ENCODE measurements at places on chromosomes 16 and 17. TPM values are rescaled to one million over a fixed set of nuclear protein-coding genes. Genes with fewer than 3 reads are reported as not detected.
A peak's percentile ranks its signal among the peaks of the same experiment; 100 is the strongest.

DNA sequence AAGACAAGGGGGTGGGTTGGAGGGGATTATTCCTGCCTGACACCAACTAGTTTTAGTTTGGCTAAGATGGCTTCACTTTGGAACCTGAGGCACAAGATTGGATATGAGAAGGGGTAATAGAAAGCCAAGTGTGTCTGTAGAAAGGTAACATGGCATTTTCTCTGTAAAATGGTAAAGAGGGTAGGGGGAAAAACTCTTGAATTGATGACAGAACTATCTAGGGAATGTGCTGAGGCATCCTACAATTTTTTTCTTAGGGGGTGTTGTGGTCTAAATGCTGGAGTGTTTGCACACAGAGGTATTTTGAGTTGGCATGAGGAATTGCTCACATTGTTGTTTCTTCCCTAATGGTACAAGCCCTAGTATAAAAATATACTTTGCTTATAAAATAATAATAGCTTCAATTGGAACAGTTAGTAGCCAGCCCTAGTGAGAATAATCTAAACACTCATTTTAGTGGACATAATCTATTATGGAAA is 25.8 kb downstream of the YPEL2 start:
- no peaks in the 10 kb centered on the region for H3K27me3 ChIP-seq
- DNase-seq = no peak
- H3K4me1 ChIP-seq = no peaks in the 10 kb centered on the region
- no peak overlapping the region for H3K4me3 ChIP-seq

GRCh38 chr17:12773153-12773552 is 16.1 kb upstream of the ARHGAP44 start:
- DNase-seq = no peak
- no peak overlapping the region for H3K4me3 ChIP-seq
- no peaks in the 10 kb centered on the region for H3K27me3 ChIP-seq
- no peaks in the 10 kb centered on the region for H3K4me1 ChIP-seq
- no peaks in the 10 kb centered on the region for H3K36me3 ChIP-seq
- H3K27ac ChIP-seq = no peak overlapping the region

DNA sequence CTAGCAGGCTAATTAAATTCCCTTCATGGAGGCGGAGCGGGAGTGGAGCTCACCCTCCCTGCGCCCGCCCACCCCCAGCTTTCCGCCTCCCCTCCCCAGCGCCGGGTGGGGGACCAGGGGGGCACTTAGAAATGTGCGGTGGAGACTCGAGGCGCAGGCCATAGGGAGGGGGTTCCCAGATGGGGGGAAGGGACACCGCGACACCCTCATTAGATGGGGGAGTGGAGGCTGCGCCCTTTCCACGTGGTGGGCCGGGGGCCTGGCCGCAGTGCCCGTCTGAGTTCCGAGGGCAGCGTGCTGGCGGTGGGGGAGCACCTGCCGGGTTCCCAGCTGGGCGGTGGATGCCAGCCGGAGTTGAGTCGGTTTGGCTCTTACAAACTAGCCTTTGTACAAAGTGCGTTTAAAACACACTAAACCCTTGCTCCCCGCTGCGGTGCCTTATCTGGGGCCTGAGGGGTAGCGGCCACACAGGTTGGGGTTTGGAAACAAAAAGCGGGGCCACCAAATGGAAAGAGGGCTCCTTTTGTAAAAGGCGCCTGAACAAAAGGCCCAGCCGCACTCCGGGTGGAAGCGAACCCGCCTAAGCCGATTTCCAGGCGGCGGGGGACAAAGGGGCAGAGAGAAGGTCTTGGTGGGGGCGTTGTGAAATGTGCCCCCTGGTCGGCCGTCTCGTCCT is 1.4 kb downstream of the GSE1 start:
- peak overlapping the region; percentile 67 for H3K4me3 ChIP-seq
- H3K36me3 ChIP-seq = no peaks in the 10 kb centered on the region
- DNase-seq = no peak
- H3K27me3 ChIP-seq = no peaks in the 10 kb centered on the region
- H3K27ac ChIP-seq = peak overlapping the region; percentile 87
- H3K4me1 ChIP-seq = peaks cover 45% of the 10 kb centered on the region

DNA sequence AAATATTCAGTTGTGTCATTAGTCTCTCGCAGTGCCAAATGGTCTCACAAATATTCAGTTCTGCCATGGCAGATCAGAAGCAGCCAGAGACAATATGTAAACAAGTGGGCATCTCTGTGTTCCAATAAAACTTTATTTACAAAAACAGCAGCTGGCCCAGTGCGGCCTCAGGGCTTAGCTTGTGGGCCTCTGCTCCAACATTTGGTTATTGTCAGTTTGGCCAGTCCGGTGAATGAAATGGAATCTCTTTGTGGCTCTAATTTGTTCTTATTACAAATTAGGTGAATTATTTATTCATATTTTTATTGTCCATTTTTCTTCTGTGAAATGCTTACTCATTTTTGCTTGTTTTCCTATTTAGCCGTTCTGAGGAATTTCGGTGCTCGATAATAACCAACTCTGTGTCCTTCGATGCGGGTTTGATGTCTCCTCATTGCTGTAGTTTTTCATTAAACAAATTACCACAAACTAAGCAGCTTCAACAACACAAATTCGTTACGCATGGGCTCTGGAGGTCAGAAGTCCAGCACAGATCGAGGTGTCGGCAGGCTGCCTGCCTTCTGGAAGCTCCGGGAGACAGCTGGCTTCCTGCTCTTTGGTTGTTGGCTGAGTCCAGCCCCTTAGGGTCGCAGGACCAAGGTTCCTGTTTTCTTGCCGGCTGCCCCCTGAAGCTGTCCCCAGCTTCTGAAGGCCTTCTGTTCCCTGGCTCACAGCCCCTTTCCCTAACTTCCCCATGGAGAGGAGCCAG is 4.1 kb upstream of the SLC38A10 start:
- no peaks in the 10 kb centered on the region for H3K27me3 ChIP-seq
- no peak overlapping the region for H3K4me3 ChIP-seq
- peak; percentile 87 for DNase-seq
- peak overlapping the region; percentile 74 for H3K27ac ChIP-seq

- H3K4me1 ChIP-seq = no peaks in the 10 kb centered on the region
- DNase-seq = no peak
- H3K4me3 ChIP-seq = no peak overlapping the region
Measured at GRCh38 chr16:49747654-49748053, 108.3 kb downstream of the ZNF423 start.

GRCh38 chr16:70467113-70467512 is 12.7 kb downstream of the FCSK start:
- no peaks in the 10 kb centered on the region for H3K27me3 ChIP-seq
- peaks cover 13% of the 10 kb centered on the region for H3K36me3 ChIP-seq
- H3K27ac ChIP-seq = no peak overlapping the region
- H3K4me1 ChIP-seq = no peaks in the 10 kb centered on the region
- no peak for DNase-seq
- no peak overlapping the region for H3K4me3 ChIP-seq

DNA sequence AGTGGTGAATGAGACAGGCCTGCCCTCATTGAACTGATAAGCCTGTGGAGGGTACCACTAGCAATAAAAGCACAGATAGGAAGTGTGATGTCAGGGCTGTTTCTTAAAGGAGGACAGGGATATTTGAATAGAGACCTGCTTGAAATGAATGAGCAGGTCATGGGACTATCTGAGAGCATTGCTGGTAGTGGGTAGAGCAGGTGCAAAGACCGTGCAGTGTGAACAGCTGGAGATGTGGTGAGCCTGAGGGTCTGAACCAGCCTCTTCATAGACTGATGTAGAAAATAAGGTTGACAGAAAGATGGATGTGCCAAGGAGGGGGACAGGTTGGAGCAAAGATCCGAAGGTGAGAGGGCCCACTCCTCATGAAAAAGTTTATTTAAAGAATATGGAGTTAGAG is 2.4 kb downstream of the NUP93 start:
- no peaks in the 10 kb centered on the region for H3K4me1 ChIP-seq
- H3K4me3 ChIP-seq = no peak overlapping the region
- DNase-seq = no peak
- no peaks in the 10 kb centered on the region for H3K36me3 ChIP-seq
- no peak overlapping the region for H3K27ac ChIP-seq
- no peaks in the 10 kb centered on the region for H3K27me3 ChIP-seq

DNA sequence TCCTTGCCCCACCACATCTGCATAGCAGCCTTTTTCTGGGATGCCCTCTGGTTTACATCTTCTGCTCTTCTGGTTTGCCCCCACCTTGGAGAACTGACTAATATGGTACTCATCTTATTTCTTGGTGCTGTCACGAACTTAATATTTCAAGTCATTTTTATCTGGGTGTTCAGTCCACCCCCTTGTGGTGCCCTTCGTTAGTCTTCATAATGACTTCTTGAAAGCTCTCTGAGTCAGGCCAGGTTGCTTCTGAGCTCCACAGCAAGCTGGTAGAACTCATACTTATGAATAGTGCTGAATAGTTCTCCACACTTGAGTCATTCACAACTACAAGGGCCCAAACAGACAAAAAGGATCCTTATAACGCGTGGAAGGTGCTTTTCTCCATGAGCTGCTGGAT is 35.8 kb upstream of the TEKT3 start:
- no peaks in the 10 kb centered on the region for H3K36me3 ChIP-seq
- DNase-seq = no peak
- H3K4me3 ChIP-seq = no peak overlapping the region

DNA sequence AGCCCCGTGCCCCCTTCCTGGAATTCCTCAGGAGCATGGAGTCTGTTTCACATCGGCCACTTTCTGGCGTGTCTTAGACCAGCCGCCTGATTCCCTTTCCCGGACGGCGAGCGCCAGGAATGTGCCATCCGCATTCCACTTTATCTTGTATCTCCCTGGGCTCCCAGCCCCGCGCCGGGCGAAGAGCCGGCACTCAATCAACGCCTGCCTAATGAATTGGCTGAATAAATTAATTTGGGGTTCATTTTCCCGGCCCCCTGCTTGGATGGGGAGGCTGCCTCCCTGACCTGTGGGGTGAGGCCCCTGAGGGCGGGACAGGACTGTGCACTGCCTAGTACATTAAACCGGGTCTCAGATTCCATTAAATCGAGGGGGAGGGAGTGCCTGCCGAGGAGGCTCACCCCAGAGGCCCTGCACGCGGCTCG is 282.3 kb upstream of the TNRC6C start:
- H3K36me3 ChIP-seq = no peaks in the 10 kb centered on the region
- DNase-seq = peak; percentile 36
- no peak overlapping the region for H3K27ac ChIP-seq
- no peak overlapping the region for H3K4me3 ChIP-seq
- no peaks in the 10 kb centered on the region for H3K27me3 ChIP-seq

DNA sequence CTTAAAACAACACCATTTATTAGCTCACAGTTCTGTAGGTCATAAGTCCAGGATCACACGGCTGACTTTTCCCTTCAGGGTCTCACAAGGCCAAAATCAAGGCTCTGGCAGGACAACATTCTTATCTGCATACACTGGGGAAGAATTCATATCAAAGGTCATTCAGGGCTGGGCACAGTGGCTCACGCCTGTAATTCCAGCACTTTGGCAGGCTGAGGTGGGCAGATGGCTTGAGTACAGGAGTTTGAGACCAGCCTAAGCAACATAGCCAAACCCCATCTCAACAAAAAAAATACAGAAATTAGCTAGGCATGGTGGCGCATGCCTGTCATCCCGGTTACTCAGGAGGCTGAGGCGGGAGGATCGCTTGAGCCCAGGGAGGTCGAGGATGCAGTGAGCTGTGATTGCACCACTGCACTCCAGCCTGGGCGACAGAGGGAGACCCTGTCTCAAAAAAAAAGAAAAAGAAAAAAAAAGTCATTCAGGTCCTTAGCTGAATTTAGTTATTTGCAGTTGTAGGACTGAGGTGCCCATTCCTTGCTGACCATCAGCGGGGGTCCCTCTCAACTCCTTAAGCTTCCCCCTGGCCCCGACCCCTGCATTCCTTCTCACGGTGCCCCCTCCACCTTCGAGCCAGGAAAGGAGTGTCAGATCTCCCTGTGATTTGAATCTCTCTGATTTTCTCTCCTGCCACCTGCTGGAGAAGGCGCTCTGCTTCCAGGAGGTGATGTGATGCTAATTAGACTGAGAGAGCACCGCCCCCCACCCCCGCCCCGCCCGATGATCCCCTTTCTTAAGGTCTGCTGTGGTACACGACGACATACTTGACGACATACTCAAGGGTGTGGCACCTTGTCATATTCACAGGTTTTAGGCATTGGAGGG is 91.8 kb upstream of the CLEC18A start:
- H3K36me3 ChIP-seq = no peaks in the 10 kb centered on the region
- no peak for DNase-seq
- no peak overlapping the region for H3K4me3 ChIP-seq

DNA sequence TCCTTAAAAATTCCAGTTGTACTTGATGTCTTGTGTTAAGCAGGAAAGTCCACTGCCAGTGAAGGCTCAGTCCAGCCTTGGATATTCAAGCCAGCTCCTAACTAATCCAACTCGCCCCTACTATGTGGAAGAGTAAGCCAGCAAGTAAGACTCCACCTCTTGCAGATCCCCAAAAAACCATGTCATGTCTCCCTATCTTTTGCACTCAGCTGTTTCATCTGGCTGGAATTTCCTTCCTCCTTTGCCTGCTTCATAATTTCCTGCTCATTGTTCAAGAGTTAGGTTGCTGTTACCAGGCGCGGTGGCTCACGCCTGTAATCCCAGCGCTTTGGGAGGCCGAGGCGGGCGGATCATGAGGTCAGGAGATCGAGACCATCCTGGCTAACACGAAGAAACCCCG is 37.8 kb downstream of the RBBP6 start:
- H3K27me3 ChIP-seq = no peaks in the 10 kb centered on the region
- no peak for DNase-seq
- H3K27ac ChIP-seq = no peak overlapping the region
- no peaks in the 10 kb centered on the region for H3K4me1 ChIP-seq
- peaks cover 2% of the 10 kb centered on the region for H3K36me3 ChIP-seq

GRCh38 chr17:38881600-38882191 is 11.8 kb downstream of the LASP1 start:
- H3K27me3 ChIP-seq = no peaks in the 10 kb centered on the region
- no peaks in the 10 kb centered on the region for H3K36me3 ChIP-seq
- H3K27ac ChIP-seq = peak overlapping the region; percentile 13
- DNase-seq = no peak

Gene SLC5A11
- total RNA-seq = 1.1 TPM

Gene COQ7
- total RNA-seq = 9.0 TPM

Gene PRAC1
- not detected for total RNA-seq

Gene TEX14
- 0.04 TPM for total RNA-seq

Gene ESRP2
- total RNA-seq = 102 TPM
